ENCODE measurements at places on chromosomes 11 and 22.

GRCh38 chr11:32121012-32121411 lies 30.1 kb downstream of the RCN1 start:
- DNase-seq: no peak

GRCh38 chr22:37284805-37285355 lies 2.6 kb downstream of the CYTH4 start:
- DNase-seq: no peak

DNA sequence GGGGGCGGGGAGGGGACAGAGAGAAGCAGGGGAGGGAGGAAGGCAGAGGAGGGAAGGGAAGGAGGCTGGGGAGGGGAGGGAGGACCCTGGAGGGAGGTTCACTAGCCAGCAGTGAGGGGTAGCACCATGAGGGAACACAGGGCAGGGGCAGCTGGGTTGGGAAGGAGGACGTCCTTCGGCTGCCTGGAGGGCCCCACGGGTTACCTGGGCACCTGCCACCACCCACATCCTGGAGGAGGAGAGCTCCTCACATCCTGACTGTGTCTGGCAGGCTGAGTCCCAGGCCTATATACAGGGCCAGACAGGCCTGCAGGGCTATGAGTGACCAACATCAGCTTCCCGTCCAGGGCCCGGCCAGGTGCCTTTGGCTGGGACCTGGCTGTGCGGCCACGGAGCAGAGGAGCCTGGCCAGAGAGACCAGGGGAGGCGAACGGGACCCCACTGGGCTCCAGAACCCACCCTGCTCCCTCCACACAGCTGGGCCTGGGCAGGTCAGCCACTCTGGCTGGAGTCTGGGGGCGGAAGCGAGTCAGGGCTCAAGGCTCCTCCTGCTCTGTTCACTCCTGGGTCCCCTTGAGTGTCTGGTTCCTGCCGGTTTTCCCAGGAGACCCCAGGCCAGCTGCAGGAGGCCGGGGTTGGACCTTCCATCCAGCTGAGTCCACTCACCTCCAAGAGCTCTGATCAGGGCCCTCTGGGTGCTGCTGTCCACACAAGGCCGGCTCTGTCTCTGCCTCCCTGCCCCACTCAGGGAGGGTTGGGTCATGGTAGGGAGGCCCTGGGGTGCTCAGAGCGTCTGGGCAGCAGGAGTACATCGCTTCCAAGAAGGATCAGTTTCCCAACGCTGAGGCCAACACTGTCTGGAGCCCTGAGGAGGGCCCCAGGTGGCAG lies 677.7 kb downstream of the BRD1 start:
- no peak for DNase-seq

DNA sequence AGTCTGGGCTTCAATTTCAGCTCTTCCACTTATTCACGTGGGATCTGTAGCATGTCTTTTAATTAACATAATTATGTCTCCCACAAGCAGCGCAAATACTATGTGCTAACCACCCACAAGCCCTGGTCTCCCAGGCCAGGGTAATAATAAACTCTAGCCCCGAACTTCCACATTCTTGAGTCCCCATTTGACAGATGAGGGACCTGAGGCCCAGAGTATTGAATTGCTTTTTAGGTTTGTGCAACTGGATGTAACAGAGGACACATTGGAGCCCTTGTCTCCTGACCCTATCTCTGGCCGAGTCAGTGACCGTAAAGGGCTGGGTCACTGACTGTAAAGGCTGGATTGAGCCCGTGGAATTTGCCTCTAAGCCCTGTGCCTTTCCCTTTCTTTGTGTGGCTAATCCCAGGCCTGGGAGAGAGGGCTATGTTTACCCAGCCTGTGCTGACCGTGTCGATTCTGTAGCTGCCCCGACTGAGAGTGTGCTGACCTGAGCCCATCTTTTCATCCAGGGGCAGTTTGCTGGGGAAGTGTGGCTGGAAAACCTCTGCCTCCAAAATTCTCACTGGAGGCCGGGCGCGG lies 3.9 kb downstream of the CRYBB2 start:
- DNase-seq: no peak

GRCh38 chr11:104731890-104732289 lies 166.4 kb downstream of the CASP12 start:
- no peak for DNase-seq

DNA sequence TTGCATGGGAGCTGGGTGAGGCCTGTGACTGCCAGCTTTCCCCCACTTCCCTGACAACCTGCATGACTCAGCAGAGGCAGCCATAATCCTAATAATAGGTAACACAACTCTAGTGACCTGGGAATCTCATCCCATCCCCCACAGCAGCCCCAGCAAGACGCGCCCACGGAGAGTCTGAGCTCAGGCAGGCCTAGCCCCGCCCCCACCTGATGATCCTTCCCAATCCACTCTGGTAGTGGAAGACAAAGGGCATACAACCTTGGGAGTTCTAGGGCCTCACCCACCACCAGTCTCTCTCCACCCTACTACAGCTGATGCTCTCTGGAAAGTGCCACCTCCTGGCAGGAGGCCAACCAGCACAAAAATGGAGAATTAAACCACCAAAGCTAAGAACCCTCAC lies 60.3 kb downstream of the CWF19L2 start:
- DNase-seq: no peak

All from stimulated activated CD8-positive, alpha-beta memory T cell treated with anti-CD3 and anti-CD28 coated beads, Interleukin-7, amount 100 ng/mL, for 1 hour (primary cell).